ENCODE measurements at places on chromosomes 16 and 17.

DNA sequence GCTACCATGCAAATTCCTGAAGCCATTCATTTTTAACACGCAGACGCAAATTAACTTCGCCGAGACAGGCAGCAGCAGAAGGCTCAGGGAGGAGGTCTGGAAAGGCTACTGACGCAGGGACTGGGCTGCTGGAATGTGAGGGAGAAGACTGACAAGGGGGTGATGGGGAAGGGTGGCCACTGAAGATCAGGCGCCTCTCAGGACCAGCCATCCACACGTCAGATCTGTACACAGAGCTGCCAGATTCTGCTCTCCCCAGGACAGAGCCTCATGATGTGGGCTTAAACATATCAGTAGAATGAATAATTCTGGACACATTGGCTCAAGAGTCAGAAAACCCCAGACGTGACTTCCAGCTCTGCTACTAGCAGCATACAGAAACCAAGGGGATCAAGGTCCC, 25.6 kb upstream of the CLEC18B start:
- DNase-seq = no peak

DNA sequence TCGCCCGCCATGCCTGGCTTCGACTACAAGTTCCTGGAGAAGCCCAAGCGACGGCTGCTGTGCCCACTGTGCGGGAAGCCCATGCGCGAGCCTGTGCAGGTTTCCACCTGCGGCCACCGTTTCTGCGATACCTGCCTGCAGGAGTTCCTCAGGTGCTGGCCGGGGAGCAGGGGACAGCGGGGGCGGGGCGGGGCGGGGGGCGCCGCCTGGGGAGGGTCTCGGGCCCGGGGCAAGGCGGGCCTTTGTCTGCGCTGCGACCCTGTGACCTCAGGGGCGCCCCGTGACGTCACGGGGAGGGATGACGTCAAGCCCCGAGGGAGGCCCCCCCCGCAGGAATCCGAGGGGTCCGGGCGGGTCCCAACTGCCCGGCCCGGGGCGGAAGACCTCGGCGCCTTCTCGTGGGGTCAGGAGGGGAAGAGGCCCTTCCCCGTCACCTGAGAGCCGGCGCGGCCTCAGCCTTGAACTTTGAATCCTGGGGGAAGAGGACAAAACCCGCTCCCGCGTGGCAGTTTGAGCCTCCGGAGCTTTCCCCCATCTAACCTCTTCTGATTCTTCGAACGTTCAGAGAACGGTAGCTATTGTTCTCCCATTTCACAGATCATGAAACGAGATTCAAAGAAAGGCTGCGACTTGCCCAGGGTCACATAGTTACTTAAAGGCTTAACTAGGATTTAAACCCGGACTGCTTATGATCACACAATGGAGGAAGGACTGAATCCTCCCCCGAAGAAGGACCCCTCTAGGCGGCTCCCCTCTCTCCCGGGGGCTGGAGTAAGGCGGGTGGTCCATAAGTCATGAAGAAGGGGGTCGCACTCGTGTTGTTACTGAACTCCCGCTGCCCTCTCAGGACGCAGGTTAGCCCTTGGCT, 527 bp downstream of the TRAF4 start:
- peak; percentile 44 for DNase-seq

DNA sequence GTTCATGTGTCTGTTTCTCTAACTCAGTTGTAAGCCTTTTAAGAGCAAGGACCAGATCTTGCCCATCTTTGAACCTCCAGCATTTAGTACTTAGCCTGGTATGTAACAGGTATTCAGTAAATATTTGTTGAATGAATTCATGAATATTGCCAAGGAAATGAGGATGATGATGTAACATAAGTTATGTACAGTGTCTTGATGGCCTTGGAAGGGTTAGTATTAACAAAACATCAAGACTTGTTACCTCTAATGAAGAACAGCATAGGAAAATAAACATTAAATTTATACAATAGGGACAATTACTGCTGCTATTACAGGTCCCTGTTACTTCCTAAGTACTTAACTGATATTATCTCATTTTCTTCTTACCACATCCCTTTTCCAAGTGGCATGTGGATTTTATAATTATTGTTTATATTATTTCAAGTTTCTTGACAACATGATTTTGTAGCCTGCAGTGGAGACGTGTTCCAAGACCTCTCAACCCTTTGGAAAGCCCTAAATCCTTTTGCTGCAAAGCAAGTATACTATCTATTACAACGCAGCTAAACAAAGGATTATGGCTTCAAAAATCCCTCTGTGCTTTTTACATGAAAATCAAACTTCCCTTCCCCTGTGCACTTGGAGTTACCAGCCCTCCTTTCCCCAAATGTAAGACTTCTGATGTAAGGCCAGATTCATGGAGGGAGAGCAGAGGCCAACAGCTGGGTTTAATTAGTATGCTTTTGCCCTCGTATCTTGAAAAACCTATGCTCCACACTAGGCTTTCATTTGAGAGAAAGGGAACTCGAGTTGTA, 77.4 kb upstream of the SMIM36 start:
- no peak for DNase-seq

- DNase-seq = no peak
Observed at GRCh38 chr17:36111068-36111490, 7.5 kb downstream of the CCL4 start.

DNA sequence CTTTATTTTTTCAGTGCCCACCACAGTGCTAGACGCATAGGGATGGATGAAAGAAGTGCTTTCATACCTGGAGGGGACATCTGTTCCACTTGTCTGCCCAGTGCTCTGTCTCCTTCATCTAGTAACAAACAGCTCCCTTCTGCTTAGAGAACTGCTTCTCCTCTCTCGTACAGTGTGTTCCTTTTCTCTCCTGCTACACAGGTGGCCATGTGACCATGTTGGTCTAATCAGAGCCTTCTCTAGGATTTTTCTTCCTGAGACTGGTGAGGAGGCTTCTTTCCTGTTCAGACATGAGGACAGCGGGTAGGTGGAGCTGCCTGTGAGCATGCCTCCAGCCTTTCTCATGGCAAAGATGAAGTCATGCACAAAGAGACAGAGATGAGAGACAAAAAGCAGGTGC, 182.7 kb downstream of the TMEM132E start:
- DNase-seq = no peak

DNA sequence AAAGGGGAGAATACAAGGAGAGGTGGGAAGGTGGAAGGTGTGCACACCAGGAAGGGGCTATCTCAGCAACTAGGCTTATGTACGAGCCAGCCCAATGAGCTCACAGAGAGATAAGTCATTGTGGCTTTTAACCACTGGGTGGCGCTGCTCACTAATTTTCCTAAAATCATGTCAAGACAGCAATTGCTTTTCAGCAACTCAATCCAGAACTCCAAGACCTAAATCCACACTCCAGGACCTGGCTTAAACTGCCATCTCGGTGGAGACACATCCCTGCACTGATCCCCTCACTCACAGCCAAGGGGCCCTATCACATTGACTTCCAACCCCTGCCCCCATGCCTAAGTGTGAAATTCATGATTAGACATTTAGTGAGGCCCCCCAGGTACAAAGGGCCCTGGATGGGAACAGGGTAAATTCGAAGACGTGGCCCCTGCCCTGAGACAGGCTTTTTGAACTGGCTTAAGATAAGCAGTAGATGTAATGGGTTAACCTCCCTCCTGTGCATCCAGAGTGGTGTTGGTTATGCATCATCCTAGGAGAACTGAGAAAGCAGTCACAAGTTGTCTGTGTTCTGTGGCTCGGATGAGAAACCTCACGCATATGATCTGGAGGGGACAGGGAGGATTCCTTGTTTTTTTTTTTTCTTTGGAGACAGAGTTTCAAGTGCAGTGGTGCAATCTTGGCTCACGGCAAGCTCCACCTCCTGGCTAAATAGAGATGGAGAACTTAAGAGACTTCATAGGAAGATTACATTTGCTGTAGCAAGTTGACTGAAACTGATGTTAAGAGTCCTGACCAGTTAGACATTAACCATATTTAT, 11.5 kb downstream of the CCL16 start:
- DNase-seq = peak; percentile 72

- no peak for DNase-seq
Observed at GRCh38 chr16:24975428-24975889, 39.7 kb downstream of the ARHGAP17 start.

- DNase-seq = no peak
Observed at GRCh38 chr16:50547340-50548124, 664 bp upstream of the NKD1 start.

DNA sequence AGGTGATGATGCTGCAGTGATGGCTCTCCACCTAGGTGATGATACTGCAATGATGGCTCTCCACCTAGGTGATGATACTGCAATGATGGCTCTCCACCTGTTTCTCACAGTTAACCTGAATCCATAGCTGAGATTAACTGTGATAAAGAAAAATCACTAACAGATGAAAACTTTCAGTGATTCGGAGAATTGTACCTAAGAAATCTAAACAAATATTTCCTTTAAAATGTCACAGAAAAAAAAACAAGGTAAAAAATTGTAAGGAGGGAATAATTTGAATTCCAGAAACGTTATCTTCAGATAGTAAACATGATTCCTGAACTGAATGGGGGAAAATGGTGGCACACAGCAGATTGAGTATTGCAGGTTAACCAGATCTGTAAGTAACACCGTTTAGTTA, 113.4 kb downstream of the MAP2K4 start:
- no peak for DNase-seq

- peak; percentile 28 for DNase-seq
Observed at GRCh38 chr16:49855280-49855821, 561 bp downstream of the ZNF423 start.

DNA sequence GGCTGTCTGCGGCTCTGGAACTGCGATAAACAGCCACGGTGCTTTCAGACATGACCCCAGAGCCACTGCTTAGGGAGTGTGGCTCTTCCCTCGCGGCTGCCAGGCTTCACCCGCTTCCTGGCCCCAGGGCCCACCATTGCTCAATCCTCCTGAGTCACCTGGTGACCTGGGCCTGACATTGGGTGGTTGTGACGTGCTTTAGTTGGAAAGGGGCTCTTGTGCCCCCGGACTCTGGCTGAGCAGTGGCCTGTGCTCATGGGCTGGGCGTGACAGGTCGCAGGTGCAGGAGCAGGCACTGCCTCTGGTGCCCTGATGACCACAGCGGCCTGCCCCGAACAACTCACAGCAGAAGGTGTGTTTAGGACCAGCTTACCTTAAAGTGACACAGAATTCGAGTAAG, 8.6 kb upstream of the NUDT16L1 start:
- DNase-seq = no peak
